ENCODE measurements at places on chromosomes 1 and 21.

DNA sequence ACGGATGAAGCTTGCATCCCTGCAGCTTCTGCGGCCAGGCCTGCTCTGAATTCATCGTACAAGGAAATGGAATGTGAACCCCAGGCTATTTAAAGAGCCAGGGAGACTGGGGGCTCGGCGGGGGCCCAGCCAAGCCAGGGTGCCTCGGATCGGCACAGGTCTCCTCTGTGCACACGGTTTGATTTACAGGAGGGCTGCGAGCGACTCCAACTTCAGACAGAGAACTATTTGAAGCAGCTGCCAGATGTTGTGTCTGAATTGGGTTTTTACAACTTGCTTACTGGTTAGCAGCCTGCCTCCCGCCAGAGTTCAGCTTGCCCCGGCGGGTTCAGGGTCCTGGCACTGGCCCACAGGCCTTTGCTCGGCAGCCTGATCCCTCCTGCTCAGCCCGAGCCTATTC, 83.2 kb downstream of the SPSB1 start:
- H3K27ac ChIP-seq, result peak overlapping the region; percentile 79
- DNase-seq, result peak; percentile 66
- peaks cover 11% of the 10 kb centered on the region for H3K36me3 ChIP-seq
- no peak overlapping the region for H3K4me3 ChIP-seq

DNA sequence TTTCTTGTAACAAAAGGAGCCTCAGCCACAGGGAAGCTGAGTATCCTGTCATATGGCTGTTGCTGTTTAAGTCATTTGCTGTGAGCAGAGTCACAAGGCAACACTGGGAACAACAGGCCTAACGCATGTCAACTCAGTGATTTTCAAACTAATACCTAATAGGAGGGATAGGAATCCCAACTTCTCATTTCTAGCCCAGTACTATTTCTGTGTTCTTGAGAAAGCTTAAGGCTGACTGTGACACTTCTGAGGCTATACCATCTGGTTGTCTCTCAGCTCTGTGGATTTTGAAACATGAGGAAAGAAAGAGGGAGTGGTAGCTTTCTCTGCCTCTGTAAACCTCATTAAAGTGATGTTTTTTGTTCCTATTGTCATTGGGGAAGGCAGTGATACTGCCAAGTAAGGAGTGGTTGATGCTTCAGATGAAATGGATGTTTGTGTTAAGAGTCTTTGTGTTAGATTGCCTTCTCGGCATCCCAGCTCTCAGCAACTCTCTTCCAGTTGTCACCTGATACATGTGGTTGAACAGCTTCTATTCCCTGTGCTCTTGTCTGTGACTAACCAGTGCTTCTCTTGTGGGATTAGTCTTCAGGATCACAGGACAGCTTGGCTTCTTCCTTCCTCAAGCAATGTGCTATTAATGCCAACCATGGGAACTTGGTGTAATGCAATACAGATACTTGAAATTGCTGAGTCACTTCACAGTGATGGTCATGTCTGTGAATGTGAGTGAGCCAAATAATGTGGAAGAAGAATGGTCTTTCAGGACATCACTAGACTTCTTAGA, 166.8 kb upstream of the IVNS1ABP start:
- H3K36me3 ChIP-seq, result no peaks in the 10 kb centered on the region
- H3K4me1 ChIP-seq, result peaks cover 3% of the 10 kb centered on the region
- peak overlapping the region; percentile 36 for H3K27ac ChIP-seq
- DNase-seq, result peak; percentile 96

- H3K36me3 ChIP-seq, result no peaks in the 10 kb centered on the region
- peaks cover 87% of the 10 kb centered on the region for H3K27me3 ChIP-seq
- DNase-seq, result no peak
- H3K4me3 ChIP-seq, result no peak overlapping the region
- H3K27ac ChIP-seq, result no peak overlapping the region
- no peaks in the 10 kb centered on the region for H3K4me1 ChIP-seq
These were observed 60.9 kb upstream of the RUNX3 start for GRCh38 chr1:24990779-24991641.

- H3K36me3 ChIP-seq, result no peaks in the 10 kb centered on the region
- peaks cover 8% of the 10 kb centered on the region for H3K27me3 ChIP-seq
- no peak for DNase-seq
- H3K4me1 ChIP-seq, result no peaks in the 10 kb centered on the region
- no peak overlapping the region for H3K4me3 ChIP-seq
These were observed 8.5 kb downstream of the CD5L start for GRCh38 chr1:157833145-157833544.

DNA sequence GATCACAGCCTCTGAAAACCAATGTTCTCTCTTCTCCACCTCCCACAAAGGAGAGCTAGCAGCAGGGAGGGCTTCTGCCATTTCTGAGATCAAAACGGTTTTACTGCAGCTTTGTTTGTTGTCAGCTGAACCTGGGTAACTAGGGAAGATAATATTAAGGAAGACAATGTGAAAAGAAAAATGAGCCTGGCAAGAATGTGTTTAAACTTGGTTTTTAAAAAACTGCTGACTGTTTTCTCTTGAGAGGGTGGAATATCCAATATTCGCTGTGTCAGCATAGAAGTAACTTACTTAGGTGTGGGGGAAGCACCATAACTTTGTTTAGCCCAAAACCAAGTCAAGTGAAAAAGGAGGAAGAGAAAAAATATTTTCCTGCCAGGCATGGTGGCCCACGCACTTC, 35.8 kb upstream of the TDRD10 start:
- H3K4me3 ChIP-seq, result no peak overlapping the region
- H3K27me3 ChIP-seq, result no peaks in the 10 kb centered on the region
- H3K36me3 ChIP-seq, result peaks cover 10% of the 10 kb centered on the region
- H3K27ac ChIP-seq, result no peak overlapping the region

GRCh38 chr1:54547601-54548388, at the start of gene ACOT11:
TSS of gene ACOT11 (plus strand) at chr1:54548228. CDS start at chr1:54548310, 82 bp downstream.
- H3K27ac ChIP-seq, result no peak within 1 kb of the TSS
- H3K4me3 ChIP-seq, result no peak within 1 kb of the TSS
- H3K36me3 ChIP-seq, result no peaks in the 10 kb centered on the region

GRCh38 chr1:82819234-82819633, 1018.5 kb downstream of the ADGRL2 start:
- no peak overlapping the region for H3K27ac ChIP-seq
- H3K4me3 ChIP-seq, result peak overlapping the region; percentile 52
- H3K36me3 ChIP-seq, result no peaks in the 10 kb centered on the region
- no peaks in the 10 kb centered on the region for H3K4me1 ChIP-seq

GRCh38 chr21:45999581-46000181, 18.1 kb downstream of the COL6A1 start:
- H3K4me1 ChIP-seq, result peaks cover 20% of the 10 kb centered on the region
- H3K27me3 ChIP-seq, result no peaks in the 10 kb centered on the region
- no peak overlapping the region for H3K27ac ChIP-seq

DNA sequence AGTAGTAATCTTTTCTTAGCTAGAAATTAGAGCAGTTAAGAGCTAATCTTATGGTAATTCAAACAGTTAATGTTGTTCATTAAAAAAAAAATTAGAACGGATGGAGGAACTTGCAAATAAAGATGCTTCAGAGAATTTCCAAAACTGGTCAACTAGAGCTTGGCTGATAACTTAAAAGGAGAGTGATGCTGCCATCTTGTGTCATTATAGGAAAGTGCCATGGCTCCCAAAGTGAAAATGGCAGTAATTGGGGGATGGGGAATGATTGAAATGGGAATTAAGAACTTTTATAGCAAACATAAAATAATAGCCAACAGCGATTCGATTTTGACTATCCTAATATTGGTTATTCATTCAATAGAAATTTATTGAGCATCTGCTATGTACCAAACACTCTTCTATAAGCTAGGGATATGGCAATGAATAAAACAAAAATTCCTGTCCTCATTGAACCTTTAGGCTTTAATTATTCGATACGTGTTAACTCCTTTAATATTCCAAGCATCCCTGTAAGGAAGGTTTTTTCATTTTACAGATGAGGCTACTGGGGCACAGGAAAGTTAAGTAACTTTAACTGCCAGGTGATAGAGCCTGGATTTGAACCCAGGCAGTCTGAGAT, 5.7 kb upstream of the PLPP3 start:
- no peaks in the 10 kb centered on the region for H3K36me3 ChIP-seq
- H3K4me1 ChIP-seq, result peaks cover 3% of the 10 kb centered on the region
- H3K27ac ChIP-seq, result no peak overlapping the region
- H3K4me3 ChIP-seq, result no peak overlapping the region
- DNase-seq, result peak; percentile 74

GRCh38 chr1:200872446-200873115, at the start of gene GPR25:
TSS of gene GPR25 (plus strand) at chr1:200872981. CDS start at chr1:200873038, 57 bp downstream.
- H3K4me3 ChIP-seq, result no peak within 1 kb of the TSS
- H3K4me1 ChIP-seq, result peaks cover 1% of the 10 kb centered on the region
- H3K36me3 ChIP-seq, result no peaks in the 10 kb centered on the region
- H3K27me3 ChIP-seq, result peaks cover 79% of the 10 kb centered on the region
- DNase-seq, result no peak
- H3K27ac ChIP-seq, result no peak within 1 kb of the TSS

DNA sequence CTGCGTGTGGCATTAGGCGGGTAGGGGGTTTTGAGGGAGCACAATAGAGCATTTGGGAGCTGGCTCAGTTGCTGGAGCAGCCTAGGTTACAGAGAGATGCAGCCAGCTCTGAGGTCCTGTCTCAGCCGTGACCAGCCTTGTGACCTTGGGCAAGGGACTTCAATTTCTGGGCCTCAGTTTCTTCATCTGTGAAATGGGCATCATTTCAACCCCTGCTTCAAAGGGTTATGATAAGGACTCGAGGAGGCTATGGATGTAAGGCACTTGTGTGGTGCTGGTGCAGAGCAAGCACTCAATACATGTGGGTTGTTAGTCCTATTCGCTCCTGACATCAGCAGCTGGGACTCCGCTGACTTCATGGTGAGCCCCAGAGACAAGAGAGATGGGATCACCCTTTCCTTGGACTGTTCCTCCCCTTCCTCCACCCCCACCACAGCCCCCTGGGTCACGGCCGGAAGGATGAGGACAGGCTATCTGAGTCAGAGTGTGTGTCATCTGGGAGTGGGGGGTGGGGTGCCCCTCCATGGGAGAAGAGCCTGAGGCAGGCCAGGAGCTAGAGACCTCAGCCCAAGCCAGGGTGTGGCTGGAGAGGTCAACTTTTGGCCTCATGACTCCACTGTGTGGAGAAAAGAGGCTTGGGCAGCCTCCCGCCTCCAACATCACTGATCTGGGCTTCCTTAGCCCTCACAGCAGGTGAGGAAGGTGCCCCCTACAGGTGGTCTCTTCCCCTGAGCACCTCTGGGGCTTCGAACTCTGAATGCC, 71.4 kb upstream of the ZBTB40 start:
- peaks cover 5% of the 10 kb centered on the region for H3K4me1 ChIP-seq
- no peaks in the 10 kb centered on the region for H3K27me3 ChIP-seq
- peak; percentile 68 for DNase-seq
- H3K36me3 ChIP-seq, result no peaks in the 10 kb centered on the region
- H3K27ac ChIP-seq, result no peak overlapping the region

GRCh38 chr1:110039641-110040040, 5.2 kb downstream of the STRIP1 start:
- no peak for DNase-seq
- H3K27ac ChIP-seq, result no peak overlapping the region
- no peaks in the 10 kb centered on the region for H3K4me1 ChIP-seq
- peaks cover 55% of the 10 kb centered on the region for H3K36me3 ChIP-seq

DNA sequence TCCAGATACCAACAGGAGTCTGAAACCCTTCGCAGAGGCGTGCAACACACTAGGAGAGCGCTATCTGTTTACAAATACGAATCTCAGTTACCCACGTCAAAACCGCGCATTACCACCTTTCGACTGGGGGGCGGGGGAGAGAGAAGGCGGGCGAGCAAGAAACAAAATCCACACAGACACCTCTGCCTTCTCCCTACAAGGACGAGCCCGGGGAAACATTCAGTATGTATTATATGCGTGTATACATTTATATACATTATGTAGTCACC, 722 bp downstream of the TUT4 start:
- H3K36me3 ChIP-seq, result no peaks in the 10 kb centered on the region
- DNase-seq, result peak; percentile 87
- H3K27me3 ChIP-seq, result no peaks in the 10 kb centered on the region
- H3K4me1 ChIP-seq, result no peaks in the 10 kb centered on the region
- H3K27ac ChIP-seq, result peak overlapping the region; percentile 50

GRCh38 chr1:226279498-226279897, 29.5 kb downstream of the LIN9 start:
- H3K4me3 ChIP-seq, result no peak overlapping the region
- no peaks in the 10 kb centered on the region for H3K36me3 ChIP-seq
- H3K4me1 ChIP-seq, result no peaks in the 10 kb centered on the region
- no peak overlapping the region for H3K27ac ChIP-seq
- no peaks in the 10 kb centered on the region for H3K27me3 ChIP-seq

GRCh38 chr1:1680031-1680911, 12.3 kb downstream of the SLC35E2B start:
- peaks cover 9% of the 10 kb centered on the region for H3K36me3 ChIP-seq
- no peaks in the 10 kb centered on the region for H3K27me3 ChIP-seq
- no peak for DNase-seq
- H3K4me1 ChIP-seq, result peaks cover 25% of the 10 kb centered on the region

GRCh38 chr1:220905650-220906560, 26.7 kb downstream of the HLX start:
- DNase-seq, result no peak
- H3K4me3 ChIP-seq, result no peak overlapping the region
- no peaks in the 10 kb centered on the region for H3K4me1 ChIP-seq
- no peaks in the 10 kb centered on the region for H3K27me3 ChIP-seq
- H3K27ac ChIP-seq, result no peak overlapping the region

GRCh38 chr1:31640964-31641363, 3.7 kb downstream of the PEF1 start:
- no peaks in the 10 kb centered on the region for H3K27me3 ChIP-seq
- H3K4me3 ChIP-seq, result no peak overlapping the region
- DNase-seq, result no peak
- no peak overlapping the region for H3K27ac ChIP-seq

GRCh38 chr1:58570094-58570493, 7.0 kb downstream of the TACSTD2 start:
- no peak overlapping the region for H3K4me3 ChIP-seq
- no peak overlapping the region for H3K27ac ChIP-seq
- DNase-seq, result no peak
- no peaks in the 10 kb centered on the region for H3K27me3 ChIP-seq

DNA sequence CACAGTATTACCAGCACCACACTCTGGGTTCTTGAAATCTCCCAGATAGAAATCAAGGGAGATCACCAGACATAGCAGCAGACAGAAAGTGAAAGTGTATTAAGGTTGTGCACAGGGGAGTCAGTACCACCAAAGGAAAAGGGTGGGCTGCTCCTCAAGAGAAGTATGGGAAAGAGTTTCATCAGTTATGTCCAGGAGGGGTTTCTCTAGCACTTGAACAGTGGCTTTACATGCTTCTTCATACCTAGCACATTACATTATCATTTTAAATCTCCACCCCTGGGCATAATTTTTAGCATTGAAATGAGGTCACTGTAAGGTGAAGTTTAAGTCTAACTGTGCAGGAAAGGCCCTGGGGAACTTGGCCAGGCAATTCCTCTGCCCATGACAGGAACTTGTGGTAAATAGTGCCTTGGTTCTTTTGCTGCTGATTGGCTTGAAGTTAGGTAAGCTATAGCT, 601.0 kb downstream of the NUF2 start:
- H3K4me1 ChIP-seq, result no peaks in the 10 kb centered on the region
- no peaks in the 10 kb centered on the region for H3K36me3 ChIP-seq
- H3K27me3 ChIP-seq, result no peaks in the 10 kb centered on the region

DNA sequence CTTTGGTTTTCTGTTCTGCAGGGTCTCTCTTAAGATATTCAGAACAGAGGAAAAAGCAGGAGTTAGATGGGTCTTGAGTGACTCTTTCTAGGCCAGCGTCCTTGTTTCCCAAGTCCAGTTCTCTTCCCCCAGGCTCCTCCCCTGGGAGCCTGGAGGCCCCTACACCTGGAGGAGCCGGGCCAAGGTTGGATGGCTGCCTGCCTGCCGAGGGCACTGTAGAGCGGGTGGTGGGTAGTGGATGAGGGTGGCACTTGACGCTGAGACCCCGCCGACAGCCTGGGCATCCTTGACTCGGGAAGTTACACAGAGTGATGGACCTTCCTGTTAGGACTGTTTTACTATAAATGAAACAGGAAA, 17.4 kb upstream of the KANK4 start:
- no peak for DNase-seq
- H3K4me3 ChIP-seq, result no peak overlapping the region
- peaks cover 3% of the 10 kb centered on the region for H3K4me1 ChIP-seq
- peaks cover 10% of the 10 kb centered on the region for H3K27me3 ChIP-seq
- no peak overlapping the region for H3K27ac ChIP-seq

Measured in mesenchymal stem cell (in vitro differentiated cells and primary cell).